BJ (cell line): ENCODE measurements at places on chromosomes 2 and 18.
A peak's percentile ranks its signal among the peaks of the same experiment; 100 is the strongest.

- DNase-seq = no peak
Observed at GRCh38 chr18:47718646-47719045, 211.8 kb downstream of the SMAD2 start.

DNA sequence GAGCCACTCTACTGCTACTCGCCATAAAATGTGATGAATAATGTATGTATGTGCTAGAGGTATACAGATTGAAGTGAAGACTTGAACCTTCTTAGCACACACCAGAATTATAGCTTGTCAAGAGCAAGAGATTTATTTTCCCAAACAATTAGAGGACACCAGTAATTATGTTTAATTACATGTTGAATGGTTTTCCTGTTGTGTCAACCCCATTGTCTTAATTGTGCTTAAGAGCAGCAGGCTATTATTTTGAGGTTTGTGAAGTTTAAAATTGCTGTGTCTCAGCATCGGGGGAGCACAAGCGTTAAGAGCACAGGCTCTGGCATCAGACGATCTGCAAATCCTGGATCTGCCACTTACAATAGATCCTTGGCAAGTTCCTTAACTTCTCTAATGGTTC, 29.0 kb downstream of the KIF5C start:
- no peak for DNase-seq

- DNase-seq = no peak
Observed at GRCh38 chr2:194253528-194254259, 1403.3 kb upstream of the SLC39A10 start.

DNA sequence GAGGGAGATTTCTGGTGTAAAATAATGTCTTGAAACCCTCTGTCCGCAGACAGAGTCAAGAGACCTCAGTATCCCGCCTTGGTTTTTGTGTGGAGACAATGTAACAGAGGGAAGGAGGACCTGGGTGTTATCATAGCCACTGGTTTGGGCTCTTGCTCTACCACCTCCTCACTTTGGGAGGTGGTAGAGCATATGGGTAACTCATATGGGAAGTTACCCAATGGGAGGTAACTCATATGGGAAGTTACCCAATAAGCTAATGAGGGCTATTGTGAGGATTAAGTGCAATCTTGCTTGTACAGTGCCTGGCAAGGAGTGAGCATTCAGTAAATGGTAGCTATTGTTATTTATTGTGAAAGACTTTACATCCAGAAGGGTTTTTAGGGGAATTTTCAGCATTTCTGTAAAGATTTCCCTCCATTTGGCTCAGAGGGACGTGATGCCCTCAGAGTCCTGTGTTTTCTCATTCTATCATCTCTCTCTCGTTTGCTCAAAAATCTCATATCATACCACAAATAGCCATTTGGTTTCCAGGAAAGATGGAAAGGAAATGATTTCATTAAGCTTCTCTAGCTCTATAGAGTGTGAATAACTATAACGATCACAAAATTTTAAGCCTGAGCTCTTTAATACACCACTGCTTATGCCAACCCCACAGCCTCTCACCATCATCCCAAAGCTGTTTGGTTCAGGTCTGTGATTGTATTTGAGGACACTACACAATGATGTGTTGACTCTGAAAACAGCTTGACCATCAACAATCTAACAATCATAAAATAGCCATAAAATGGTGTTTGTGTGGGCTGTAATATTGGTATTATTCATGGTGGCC, 307.7 kb downstream of the STK39 start:
- no peak for DNase-seq

- no peak for DNase-seq
Observed at GRCh38 chr2:170823088-170823897, 6.6 kb downstream of the GAD1 start.

DNA sequence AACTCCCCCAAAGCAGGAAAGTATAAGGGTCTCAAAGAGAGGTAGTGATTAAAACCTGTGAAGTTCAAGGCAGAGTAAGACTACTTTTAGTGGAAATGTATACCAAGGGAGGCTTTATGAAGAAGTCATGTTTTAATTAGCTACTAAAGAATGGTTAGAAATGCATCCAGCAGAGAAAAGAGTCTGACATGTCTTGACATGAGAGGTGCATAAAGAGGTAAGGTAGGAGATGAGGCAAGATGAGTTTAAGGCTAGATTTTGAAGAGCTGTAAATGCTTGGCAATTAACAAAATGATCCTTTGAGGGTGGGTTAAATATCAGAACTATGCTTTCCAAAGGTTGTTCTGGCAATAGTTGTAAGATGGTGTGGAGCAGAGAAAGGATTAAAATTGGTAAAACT, 88.7 kb upstream of the WDSUB1 start:
- DNase-seq = no peak

GRCh38 chr2:54880428-54880827, 157.0 kb downstream of the EML6 start:
- DNase-seq = no peak

DNA sequence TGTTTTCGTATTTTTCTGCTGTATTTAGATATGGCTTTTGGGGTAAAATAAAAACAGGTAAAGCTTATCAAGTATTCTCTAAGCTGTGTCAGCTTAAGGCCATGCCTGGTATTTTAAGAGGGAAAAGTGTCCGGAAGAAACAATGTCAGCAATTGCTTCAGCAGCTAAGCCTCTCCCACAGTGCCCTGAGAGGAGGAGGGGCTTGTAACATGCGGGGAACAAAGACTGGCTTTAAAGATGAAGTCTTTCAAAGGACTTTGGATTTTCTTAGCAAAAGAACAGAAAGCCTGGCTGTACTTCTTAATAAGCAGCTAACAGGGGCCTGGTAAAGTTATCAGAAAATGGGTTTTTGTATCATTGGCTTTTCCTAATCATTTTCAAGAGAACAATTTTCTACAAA, 102.8 kb downstream of the PXDN start:
- no peak for DNase-seq

DNA sequence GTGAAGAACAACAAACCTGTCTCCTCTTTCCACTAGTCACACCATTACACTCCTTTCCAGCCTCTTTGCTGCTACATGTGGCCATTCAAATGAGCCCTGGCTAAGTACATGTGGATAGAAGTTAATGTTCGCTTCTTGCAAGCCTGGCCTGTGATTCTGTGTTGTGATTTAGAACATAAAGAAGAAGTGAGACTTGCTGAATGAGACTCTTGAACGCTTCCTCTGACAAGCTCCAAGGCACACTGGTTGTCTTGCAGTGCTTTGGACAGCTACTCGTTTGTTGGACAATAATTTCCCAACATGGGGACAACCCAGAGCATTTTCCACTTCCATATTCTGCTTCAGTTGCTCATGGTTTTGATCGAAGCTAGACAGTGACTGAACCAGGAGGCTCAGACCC, 57.3 kb downstream of the CCDC74A start:
- no peak for DNase-seq

- no peak for DNase-seq
Observed at GRCh38 chr2:120846406-120847095, 110.9 kb downstream of the GLI2 start.

DNA sequence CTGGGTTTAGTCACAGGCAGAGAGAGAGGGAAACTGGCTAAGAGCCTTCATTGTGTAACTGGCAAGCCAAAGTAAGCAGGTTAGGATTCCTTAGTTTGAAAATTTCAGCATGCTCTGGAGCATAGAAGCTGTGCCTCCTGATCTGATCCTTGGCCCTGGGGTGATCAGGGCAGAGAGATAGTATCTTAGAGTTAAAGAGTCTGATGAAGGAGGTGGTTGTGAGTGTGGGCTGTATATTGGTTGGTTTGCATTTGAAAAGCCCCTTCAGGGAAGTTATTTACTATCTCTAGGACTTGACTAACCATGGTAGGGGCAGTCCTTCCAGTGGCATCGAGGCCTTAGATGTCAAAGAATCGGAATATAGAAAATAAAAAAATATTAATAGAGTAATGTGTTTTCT, 230.1 kb downstream of the CD226 start:
- DNase-seq = no peak

- DNase-seq = no peak
Observed at GRCh38 chr2:118050974-118051373, 37.1 kb upstream of the CCDC93 start.

DNA sequence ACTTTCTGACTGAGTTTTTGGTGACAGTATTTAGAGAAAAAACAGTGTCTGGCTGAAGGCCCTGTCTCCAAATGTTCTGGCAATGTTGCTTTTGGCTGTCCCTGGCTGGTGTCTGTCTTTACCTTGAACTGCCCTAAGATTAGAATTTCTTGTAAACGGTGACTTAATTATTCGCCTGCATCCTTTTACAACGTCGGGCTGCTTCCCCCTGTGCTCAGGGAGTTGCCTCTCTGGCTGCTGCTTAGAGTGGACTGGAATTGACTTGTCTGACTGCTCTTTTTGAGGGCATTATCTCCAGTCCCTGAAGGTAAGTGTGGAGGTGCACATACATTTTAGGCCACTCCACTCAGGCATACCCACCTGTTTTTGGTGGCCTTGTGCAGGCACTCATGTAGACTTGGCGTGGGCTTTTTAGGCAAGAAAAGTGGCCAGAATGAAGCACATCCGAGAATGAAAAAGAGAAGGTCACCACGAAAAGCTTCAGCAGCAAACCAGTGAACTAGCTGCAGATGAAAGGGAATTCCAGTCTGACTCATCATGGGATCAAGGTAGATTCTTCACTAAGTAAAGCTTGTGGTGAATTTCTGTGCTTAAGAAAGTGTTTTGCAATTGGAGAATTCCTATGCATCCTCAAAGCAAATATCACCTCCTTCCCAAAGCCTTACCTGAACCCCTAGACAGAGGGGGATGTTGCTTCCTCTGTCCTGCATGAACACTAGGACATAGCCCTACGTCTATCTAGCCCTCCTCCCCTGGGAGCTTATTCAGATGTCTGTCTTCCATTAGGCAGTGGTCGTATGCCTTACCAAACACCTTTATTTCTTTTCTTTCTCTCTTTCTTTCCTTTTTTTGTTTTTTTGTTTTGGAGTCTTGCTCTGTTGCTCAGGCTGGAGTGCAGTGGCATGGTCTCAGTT, 230.3 kb upstream of the TRIB2 start:
- DNase-seq = no peak

DNA sequence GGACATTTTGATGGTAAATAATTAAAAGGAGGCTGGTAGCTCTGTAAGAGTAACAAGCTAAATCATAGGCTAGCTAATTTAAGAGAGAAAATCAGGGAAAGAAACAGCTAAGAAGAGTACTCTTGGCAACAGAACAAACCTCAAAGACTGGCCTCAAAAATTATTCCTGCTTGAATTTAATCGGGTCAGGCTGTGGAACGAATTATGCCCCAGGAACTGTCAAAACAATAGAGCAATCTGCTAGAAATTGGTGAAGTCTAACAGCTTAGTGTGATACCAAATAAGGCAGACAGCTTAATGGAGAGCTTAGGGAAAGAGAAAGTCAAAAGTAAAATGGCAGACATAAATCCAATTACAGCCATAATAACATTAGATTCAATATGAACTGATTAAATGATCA, 215.7 kb downstream of the MREG start:
- DNase-seq = no peak

DNA sequence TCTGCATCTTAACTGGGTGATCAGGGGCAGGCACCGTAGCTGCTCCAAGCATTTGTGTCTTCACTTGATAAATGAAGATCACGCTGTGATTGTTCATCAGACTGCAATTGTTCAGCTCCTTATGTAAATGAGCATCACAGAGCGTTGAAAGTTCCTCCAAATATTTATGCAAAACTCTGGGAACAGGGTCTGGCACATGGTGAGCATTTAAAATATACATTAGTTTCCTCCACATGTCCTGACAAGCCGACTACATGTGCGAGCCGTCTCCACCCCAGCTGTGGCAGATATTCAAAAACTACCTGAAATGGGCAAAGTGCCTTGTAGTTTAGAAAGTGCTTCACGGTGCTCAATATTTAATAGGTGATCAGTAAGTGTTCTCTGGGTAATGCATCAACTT, 175.1 kb upstream of the ID2 start:
- DNase-seq = no peak

DNA sequence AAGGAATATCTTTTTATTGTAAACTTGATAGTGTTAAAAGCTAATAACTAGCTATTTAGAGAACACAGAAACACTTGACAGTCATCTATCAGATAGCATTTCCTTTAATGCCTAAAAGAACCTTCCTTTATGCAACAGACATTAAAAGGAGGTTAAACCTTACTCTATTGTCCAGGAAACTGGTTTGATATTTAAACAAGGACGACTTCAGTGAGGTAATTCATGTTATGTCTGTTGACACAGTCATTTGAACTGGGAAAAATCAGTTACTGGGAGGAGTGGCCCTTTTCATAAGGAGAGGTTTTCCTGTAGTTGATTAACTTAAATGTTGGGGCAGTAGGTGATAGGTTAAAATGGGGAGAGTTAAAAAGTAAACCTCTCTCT, 6.7 kb downstream of the TGIF1 start:
- no peak for DNase-seq

DNA sequence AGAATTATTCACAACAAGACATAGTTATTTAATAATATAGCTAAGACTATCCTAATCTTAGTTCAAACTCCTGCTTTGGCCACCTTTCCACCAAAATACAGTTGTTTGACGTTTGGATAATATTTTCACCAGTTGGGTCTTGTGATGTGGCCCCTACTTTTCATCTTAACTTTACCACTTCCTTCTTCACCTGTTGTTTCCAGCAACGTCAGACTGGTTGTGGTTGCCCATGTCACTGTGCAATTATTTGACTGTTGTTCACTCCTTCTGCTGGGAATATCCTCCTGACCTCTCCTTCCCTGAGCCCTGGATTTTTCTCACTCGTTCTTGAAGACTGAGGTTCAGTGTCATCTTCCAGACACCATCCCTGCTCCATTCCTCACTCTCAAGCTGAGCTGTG, 132.2 kb upstream of the RASGRP3 start:
- no peak for DNase-seq

GRCh38 chr2:152396763-152397162, 61.8 kb downstream of the FMNL2 start:
- no peak for DNase-seq

DNA sequence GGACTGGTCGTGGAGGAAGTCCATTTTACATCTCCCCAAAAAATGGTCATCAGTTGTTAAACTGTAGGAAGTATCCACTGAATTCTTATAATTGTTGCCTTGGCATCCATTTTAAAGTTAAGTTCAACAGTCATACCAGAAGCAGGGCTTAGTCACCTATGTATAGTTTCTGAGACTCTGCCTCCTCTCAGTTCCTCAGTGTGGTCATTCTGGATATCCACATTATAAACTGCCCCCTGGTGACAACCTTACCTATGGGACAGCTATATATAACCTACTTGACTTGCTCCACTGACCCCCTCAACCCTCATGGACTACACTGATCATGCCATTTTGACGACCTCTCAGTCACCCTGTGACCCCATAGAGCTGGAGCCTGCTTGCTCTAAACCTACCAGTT, 617.0 kb downstream of the LRP1B start:
- DNase-seq = no peak

DNA sequence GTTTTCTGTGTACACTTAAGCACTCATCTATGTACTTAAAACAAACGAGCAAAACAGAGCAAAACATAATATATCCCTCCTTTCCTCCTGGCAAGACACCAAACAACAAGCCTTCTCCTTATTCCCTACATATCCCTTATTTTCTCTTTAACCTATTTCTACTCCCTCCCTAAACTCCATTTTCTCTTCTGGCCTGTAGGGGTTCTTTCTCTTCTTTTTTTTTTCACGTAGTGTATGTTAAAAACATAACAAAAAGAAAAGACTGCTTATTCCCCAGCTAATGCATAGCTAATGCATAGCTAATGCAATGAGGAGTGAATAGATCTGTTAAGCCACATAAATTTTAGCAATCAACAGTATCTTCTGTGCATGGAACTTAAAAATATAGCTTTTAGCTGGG, 193.4 kb downstream of the TMEM247 start:
- DNase-seq = no peak

GRCh38 chr2:189379287-189379630, 62.0 kb upstream of the WDR75 start:
- DNase-seq = peak; percentile 69
